A673 (cell line): ENCODE measurements at places on chromosomes 7 and 10.

- DNase-seq, result no peak
- peaks cover 12% of the 10 kb centered on the region for H3K36me3 ChIP-seq
These were observed 60.0 kb downstream of the ENO4 start for GRCh38 chr10:116909307-116909706.

DNA sequence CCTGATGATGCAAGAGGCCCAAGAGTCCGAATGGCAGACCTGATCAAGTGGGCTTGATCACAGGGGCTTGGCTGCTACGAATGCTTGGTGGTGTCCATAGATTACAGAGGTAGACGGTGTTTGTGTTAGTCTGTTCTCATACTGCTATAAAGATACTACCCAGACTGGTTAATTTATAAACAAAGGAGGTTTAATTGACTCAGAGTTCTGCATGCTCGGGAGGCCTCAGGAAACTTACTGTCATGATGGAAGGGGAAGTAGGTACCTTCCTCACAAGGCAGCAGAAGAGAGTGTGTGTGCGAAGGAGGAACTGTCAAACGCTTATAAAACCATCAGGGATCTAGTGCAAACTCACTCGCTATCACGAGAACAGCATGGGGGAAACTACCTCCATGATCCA lies 268.9 kb upstream of the KLF6 start:
- H3K27ac ChIP-seq, result no peak overlapping the region
- peaks cover 15% of the 10 kb centered on the region for H3K4me1 ChIP-seq
- no peak for DNase-seq
- peaks cover 65% of the 10 kb centered on the region for H3K27me3 ChIP-seq

DNA sequence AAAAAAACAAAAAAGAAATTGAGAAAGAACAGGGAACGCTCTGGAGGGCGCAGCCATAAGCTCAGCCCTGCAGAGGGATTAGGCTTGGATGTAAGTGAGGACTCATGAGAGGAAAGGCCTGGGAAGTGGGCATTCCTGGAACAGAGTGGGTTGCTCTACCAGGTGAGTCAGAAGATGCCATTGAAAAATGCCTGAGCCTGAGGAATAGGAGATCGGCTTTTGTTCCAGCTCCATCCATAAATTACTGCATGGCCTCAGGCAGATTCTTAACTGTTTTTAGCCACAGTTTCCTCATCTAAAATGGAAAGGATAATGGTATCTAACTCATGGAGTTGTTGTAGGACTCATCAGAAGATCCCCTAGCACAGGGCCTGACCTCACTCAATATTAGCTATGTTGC lies 1.1 kb upstream of the RGR start:
- H3K4me1 ChIP-seq, result no peaks in the 10 kb centered on the region
- peaks cover 26% of the 10 kb centered on the region for H3K27me3 ChIP-seq
- no peak for DNase-seq
- H3K36me3 ChIP-seq, result no peaks in the 10 kb centered on the region

GRCh38 chr10:77037735-77038403 lies 599.7 kb downstream of the KCNMA1 start:
- no peaks in the 10 kb centered on the region for H3K27me3 ChIP-seq
- H3K27ac ChIP-seq, result peak overlapping the region; percentile 62
- peak; percentile 90 for DNase-seq

GRCh38 chr10:1308173-1308961 lies 252.2 kb downstream of the WDR37 start:
- no peaks in the 10 kb centered on the region for H3K36me3 ChIP-seq
- H3K4me3 ChIP-seq, result no peak overlapping the region
- no peak for DNase-seq
- no peaks in the 10 kb centered on the region for H3K4me1 ChIP-seq
- peaks cover 44% of the 10 kb centered on the region for H3K27me3 ChIP-seq

GRCh38 chr7:42082144-42082543 lies 154.9 kb downstream of the GLI3 start:
- H3K27ac ChIP-seq, result no peak overlapping the region
- no peaks in the 10 kb centered on the region for H3K36me3 ChIP-seq
- H3K27me3 ChIP-seq, result no peaks in the 10 kb centered on the region
- H3K4me1 ChIP-seq, result peaks cover 35% of the 10 kb centered on the region

- no peaks in the 10 kb centered on the region for H3K27me3 ChIP-seq
- H3K27ac ChIP-seq, result no peak overlapping the region
- H3K36me3 ChIP-seq, result no peaks in the 10 kb centered on the region
- no peak for DNase-seq
- peak overlapping the region; percentile 19 for H3K4me3 ChIP-seq
- H3K4me1 ChIP-seq, result no peaks in the 10 kb centered on the region
These were observed 879.0 kb upstream of the CELF2 start for GRCh38 chr10:10138685-10139084.

DNA sequence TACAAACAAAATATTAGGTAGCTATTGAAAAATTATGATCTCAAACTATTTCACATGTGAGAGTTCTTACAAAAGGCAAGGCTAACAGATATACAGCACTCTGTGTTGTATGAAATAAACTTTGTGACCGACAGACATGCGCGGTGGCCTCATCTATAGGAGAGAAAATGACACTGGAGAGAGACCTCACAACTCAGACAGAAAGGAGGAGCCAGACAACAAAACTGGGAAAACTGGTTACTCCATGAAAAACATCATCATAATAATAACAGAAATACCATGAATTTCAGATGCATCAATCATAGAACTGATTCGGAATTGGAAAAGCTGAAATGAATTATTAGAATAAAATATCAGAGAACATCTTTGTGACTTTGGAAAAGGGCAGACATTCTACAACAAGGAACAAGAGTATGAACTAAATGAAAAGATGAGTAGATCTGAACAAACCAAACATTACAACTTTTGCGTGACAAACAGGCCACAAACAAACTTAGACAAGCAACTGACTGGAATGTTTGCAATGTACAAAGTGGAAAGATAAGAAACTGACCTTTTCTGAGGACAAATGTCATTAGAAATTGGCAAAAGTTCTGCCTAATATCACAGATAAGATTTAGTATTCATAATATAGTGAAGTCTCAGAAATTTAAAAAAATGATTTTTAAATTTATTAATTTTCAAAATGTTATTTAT lies 69.3 kb downstream of the TNS3 start:
- no peak overlapping the region for H3K27ac ChIP-seq
- no peaks in the 10 kb centered on the region for H3K4me1 ChIP-seq
- H3K36me3 ChIP-seq, result no peaks in the 10 kb centered on the region
- no peaks in the 10 kb centered on the region for H3K27me3 ChIP-seq
- no peak for DNase-seq
- no peak overlapping the region for H3K4me3 ChIP-seq
